ENCODE measurements at places on chromosomes 7 and 10.

DNA sequence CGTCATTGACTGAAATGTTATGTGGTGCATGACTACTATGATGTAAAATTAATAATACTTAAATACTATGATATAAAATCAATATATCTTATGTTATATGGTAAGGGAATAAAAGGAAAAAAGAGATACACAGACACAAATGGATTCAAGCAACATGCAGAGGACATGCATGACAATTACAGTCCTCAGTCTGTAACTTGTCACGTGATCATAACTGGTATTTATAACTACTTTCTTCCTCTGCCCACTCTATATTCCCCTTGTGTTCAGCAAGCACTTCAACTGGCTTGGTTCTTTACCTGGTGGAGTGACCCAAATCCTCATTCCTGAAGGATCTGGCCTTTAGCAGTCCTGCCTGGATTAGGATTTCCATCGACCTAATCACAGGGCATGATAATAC is 104.4 kb upstream of the FAM180A start:
- DNase-seq, result no peak

GRCh38 chr7:79096361-79096805 is 357.1 kb downstream of the MAGI2 start:
- DNase-seq, result no peak

GRCh38 chr10:26799342-26799741 is 61.4 kb downstream of the ABI1 start:
- no peak for DNase-seq

DNA sequence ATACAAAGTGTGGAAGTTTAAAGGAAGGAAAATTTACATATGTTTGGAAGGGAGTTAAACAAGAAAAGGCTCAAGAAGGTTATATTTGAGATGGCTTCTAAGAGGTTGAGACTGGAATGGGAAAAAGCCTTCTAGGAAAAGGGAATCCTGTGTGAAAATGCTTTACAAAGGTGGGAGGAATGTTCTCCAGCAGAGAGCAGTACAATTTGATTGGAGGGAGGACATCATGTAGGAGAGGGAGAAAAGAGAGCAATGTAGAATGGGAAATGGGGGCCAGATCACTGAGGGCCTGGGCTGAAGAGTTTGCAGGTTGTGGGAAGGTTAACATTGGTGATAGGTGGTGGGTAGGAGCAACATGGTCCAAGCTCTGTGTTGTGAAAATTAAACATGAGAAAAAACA is 366.9 kb downstream of the XPNPEP1 start:
- DNase-seq, result no peak

DNA sequence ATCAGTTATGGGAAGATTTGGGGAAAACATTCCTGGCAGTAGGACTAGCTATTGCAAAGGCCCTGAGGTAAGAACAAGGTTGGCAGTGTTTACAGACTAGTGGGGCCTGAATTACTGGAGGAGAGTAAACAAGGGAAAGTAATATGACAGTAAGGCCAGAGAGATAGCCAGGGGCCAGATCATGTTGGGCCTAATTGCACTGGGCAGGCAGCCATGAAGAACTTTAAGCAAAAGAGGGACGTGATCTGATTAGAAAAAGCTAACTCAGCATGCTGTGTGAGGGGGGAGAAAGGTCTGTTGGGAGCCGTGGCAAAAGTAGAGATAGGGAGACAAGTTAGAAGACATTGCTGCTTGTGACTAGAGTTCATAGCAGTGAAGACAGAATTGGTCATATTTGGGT is 9.2 kb downstream of the NUP42 start:
- DNase-seq, result no peak

- DNase-seq, result no peak
These were observed 792.0 kb downstream of the TYW1 start for GRCh38 chr7:67788669-67789068.

DNA sequence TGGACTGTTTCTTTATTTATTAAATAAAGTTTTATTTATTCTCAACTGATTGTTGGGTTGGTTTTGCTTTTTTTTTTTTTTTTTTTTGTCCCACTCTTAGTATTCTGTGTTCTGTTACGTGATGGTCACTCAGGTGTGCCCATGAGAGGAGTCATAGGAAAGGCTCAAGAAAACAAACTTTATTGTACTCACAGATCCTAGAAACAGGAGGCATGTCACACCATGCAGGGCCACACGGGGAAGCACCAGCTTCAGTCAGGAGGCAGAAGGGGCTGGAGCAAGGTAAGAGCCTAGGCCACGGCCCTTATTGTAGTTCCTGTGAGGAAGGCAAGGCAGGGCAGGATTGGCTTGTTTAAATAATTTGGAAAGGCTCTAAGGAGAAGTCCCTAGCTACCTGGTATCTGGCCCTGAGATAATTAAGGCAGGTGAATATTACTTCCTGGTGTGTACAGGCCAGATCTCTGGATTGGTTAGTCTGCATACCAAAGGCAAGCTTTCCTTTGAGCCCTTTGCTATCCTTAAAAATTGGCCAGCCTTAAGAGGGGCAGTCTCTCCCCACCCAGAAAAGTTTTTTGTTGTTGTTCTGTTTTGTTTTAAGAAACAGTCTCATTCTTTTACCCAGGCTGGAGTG is 8.3 kb downstream of the ATOH7 start:
- no peak for DNase-seq

- DNase-seq, result no peak
These were observed 106.3 kb downstream of the CCNY start for GRCh38 chr10:35442592-35442991.

All from H54 (cell line).